ENCODE measurements at places on chromosomes 11 and 22.

- no peak for DNase-seq
These were observed 76.0 kb downstream of the TRIM29 start for GRCh38 chr11:120061761-120062560.

GRCh38 chr22:19884161-19884953, 29.7 kb upstream of the GNB1L start:
- no peak for DNase-seq

DNA sequence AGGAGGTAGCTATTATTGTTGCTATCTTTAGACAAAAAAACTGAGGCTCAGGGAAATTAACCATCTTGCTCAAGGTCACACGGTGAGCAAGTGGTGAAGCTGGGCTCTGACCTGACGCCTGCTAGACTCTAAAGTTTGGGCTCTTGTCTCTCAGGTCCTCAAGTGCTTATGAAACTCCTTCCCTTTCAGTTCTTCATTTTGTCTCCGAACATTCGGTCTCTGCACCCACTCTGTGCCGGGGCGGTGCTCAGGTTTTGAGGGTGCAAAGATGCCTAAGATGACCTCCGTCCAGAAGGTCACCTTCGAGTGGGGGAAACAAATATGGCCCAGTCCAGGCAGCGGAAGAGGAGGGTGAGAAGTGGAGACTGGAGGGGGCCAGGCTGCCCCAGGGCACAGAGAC, 16.0 kb downstream of the OVOL1 start:
- DNase-seq = no peak

DNA sequence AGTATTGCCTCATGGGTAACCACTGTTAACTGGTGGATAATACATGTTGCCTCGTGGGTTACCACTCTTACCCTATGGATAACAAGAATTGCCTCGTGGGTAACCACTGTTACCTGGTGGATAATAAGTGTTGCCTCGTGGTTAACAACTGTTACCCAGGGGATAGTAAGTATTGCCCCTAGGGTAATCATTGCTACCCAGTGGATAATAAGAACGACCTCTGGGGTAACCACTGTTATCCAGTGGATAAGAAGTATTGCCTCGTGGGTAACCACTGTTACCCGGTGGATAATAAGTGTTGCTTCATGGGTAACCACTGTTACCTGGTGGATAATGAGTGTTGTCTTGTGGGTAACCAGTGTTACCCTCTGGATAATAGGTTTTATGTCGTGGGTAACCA, 28.1 kb upstream of the NXPE4 start:
- no peak for DNase-seq

- DNase-seq = no peak
These were observed 693 bp downstream of the CSTF3 start for GRCh38 chr11:33160587-33160986.

GRCh38 chr22:32800158-32800882, 1.2 kb upstream of the TIMP3 start:
- no peak for DNase-seq

DNA sequence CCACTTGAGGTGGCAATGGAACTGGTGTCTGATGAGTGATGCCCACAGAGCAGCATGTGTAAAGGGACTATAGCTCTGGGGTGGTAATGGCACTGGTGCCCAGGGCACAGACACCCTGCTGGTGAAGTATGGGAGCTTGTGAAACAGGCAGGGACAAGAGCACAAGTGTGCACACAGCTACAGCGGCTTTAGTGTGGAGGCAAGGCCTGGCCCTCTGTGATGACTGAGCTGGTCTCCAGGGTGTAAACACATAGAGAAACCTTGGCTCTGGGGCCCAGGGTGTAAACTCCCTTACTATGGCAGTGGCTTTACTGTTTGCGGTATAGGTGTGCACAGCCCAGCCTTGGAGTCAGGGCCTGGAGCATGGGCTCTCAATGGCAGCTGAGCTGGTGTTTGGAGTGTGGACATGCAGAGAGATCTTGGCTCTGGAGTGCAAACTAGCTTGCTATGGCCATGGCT, 46.3 kb downstream of the BIRC2 start:
- no peak for DNase-seq

- no peak for DNase-seq
These were observed 70.1 kb downstream of the LRP5 start for GRCh38 chr11:68382358-68382998.

DNA sequence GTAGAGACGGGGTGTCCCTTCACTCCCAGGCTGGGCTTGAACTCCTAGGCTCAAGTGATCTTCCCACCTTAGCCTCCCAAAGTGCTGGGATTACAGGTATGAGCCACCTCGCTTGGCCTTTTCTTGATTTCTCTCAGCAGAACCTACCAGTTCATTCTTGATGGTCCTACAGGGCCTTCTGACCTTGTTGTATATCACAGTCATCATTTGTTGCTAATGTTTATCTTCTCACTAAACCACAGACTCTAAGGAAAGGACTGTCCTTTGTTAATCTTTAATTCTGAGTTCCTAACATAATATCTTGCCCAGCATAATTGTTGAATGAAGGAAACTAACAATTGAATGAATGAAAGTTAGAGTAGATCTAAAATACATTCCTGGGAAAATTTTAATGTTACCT, 22.0 kb upstream of the ZC3H12C start:
- DNase-seq = no peak

DNA sequence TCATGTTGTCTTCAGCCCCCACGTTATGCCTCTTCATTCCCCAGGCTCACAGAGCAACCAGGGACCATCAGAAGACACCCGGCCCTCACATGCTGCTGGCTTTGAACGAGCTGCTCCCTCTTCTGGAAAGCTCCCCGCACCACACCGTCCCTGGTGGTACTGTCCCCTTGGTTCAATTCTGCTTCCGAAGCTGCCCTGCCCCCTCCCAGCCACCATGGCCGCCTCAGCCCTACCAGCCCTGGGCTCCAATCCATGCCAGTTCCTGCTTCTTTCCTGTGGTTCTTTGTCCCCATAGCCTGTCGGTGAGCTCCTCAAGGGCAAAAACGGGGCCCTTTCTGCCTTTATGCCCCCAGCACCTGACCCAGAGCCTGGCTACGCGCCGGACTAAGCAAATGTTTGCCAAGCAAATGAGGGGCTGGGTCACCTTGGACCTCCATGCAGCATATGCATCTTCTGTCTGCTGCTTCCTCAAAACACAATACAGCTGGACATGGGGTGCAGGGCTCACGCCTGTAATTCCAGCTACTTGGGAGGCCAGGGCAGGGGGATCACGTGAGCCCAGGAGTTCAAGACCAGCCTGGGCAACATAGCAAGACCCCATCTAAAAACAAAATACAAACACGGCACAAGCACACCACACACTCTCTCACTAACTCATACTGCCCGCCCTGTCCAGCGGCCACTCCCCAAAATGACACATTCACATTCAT, 21.3 kb downstream of the TNKS1BP1 start:
- DNase-seq = no peak

DNA sequence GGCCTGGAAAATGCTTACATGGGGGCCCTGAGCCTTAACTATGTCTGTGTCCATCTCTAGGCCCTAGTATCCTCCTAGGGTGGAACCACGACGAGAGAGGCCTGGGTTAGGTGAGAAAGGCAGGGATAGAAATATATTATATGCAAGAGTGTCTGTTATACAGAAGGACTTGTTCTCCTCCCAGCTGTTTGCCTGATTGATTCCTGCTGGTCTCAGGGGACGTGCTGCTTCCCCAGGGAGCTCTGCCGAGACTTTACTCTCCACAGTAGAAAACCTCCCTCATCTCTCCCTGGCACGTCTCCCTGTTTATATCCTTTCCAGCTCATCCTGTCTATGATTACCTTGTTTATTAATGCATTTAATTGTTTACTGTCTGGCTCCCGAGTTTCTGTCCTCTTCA, 132.6 kb downstream of the MIAT start:
- DNase-seq = no peak

DNA sequence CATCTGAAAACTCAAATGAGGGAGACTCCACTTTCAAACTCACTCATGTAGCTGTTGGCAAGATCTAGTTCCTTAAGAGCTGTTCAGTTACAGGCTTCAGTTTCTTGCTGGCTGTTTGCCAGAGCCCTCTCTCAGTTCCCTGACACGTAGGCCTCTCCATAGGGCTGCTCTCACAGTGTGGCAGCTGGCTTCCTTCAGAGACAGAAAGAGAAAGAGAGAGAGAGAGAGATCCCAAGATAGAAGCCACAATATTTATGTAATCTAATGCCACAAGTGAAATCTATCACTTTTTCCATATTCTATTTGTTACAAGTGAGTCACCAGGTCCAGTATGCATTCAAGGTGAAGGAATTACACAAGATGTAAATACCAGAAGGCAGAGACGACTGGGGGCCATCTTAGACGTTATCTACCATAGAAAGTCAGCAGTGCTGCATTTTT, 168.8 kb downstream of the RCN1 start:
- no peak for DNase-seq

- no peak for DNase-seq
These were observed 13.7 kb downstream of the POU2AF3 start for GRCh38 chr11:111312076-111312475.

DNA sequence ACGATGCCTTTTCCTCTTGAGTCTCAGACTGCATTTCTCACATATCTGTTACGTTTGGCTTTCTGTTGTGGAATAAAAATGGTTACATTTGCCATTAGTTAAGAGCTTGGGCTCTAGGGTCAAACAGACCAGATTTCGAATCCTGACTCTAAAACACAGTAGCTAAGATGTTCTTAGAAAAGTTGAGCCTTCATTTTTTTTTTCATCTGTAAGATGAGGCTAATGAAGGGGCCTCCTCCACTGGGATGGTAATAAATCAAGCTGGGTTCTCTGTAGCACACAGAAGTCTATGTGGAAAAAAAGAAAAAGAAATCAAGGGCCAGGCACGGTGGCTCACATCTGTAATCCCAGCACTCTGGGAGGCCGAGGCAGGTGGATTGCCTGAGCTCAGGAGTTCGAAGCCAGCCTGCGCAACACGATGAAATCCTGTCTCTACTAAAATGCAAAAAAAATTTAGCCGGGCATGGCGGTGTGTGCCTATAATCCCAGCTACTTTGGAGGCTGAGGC, 49.9 kb upstream of the CAPRIN1 start:
- DNase-seq = no peak

- DNase-seq = no peak
These were observed 101.8 kb upstream of the CTSC start for GRCh38 chr11:88439356-88439755.

- no peak for DNase-seq
These were observed 114.2 kb upstream of the IGLL5 start for GRCh38 chr22:22773427-22773826.

DNA sequence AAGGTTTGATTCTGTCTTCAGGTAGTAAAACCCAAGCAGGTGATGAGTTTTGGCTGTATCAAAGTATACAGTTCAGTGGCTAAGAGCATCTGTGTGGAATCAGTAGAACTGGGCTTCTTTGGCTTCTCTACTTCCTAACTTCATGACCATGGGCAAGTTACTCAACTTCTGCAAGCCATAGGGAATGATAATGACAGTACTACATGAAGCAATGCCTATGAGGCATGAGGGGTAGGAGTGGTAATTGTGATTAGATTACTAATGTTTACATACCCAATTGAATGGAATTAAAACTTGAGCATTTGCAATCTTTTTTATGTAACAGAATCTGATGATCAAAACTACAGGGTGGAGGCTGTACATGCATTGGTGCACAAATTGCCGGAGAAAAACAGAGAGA, 164.3 kb downstream of the PGR start:
- no peak for DNase-seq

- no peak for DNase-seq
These were observed 13.6 kb downstream of the EFCAB6 start for GRCh38 chr22:43798492-43798891.

- no peak for DNase-seq
These were observed 20.9 kb upstream of the ATXN10 start for GRCh38 chr22:45650721-45651120.

- no peak for DNase-seq
These were observed 255.2 kb upstream of the ZC3H12C start for GRCh38 chr11:109838026-109838425.

GRCh38 chr11:10725114-10725906, 25.7 kb upstream of the CTR9 start:
- DNase-seq = no peak

GRCh38 chr11:115188188-115188897, 315.9 kb downstream of the CADM1 start:
- DNase-seq = no peak

DNA sequence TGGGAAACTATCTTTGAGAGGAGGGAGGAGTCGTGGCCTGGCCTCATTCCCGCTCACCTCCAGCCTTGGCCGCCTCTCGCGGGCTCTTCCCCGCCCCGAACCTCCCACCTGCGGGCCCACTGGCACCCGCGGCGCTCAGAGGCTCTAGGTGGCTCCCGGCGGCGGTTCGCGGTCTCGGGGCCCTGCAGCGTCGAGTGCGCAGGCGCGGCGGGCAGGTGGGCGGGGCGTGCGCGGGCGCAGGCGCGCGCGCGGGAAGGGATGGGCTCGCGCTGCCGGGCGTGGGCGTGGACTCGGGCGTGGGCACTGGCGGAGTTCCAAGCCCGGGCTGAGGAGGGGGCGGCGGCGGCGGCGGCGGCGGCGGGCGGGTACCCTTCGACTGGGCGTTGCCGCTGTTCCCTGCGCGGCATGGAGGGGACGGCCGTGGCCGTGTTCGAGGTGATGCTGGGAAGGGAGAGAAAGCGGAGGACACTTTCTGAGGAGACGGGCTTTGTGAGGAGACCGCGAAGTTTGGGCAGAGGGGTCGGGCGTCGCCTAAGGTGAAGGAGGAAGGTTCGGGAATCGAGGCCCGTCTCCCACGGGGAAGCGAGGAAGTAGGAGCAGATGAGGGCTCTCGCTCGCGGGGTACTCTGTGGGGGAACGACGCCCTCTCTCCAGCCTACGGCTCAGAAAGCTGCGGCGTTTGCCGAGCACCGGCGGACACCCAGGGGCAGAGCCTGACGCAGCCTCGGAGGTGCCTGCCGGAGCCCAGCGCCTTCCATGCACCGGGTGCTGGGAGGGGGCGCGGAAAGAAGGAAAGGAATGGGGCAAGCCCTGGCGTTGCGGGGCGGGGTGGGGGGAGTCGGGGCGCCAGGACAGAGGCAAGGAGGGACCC, 15.7 kb upstream of the SPTBN2 start:
- DNase-seq = peak; percentile 84

DNA sequence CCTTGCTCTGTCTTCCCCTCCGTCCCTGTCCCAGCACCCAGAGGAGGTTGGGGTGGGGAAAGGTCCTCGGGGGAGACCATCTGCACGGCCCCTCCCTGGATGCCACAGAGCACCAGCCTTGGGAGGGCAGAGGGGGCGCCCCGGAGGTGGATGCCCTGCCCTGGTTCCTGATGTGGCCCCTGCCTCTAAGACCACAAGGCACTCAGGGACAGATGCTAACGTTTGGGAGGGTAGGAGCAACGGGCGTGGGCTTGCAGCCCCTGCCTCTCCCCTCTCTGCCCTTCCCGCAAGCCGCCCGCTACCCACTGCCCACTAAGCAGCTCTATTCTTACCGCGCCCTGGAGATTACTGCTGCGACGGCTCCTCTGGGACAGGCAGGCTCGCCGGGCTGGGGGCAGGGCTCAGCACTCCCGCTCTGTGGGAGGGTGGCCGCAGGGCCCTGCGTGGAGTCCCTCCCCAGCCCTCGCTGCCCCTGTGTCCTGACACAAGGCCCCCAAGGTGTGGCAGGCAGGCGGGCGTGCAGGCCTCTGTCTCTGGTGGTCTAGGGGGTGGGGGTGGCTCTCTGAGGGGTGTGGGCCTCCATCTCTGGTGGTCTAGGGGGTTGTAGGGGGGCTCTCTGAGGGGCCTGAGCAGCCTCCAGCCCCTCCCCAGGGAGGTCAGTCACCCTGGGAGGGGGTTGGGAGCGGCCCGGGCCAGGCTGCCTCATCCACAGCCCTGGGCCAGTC, 14.9 kb downstream of the BRSK2 start:
- DNase-seq = no peak

GRCh38 chr11:34416088-34416487, 22.6 kb upstream of the CAT start:
- DNase-seq = no peak
